ENCODE measurements at places on chromosomes 6 and 20.

DNA sequence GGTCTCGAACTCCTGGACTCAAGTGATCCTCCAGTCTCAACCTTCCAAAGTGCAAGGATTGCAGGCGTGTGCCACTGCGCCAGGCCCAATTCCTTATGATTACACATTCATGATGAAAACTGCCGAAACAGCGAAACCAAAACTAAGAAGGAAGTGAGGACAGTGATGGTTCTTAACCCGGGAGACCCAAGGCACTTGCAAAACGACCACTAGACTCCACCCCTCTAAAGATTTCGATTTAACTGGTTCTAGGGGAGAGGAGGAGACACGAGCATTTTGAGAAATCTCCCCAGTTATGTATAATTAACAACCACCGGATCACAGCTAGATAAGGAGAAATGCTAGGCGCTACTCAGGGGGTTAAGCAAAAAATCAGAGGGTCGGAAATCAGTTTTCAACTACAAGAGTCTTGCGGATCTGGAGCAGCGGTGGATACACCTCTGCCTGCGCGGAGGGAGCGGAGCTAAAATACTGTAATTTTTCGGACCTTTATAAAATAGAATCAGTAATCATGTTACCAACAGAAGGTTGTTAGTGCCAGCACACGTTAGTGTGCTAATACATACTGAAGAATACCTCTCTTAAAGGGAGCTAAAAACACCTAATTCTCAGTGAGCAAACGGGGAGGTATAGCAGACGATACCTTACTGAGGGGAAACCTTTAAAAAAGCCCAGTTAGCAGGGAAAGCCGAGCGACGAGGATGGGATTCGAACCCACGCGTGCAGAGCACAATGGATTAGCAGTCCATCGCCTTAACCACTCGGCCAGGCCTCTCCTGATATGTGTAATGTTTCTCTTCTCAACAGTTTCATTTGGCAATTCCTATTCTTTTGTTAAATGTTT is 60.0 kb upstream of the BTN3A2 start:
- DNase-seq, result no peak

GRCh38 chr6:162217058-162217457 is 510.5 kb downstream of the PRKN start:
- no peak for DNase-seq

DNA sequence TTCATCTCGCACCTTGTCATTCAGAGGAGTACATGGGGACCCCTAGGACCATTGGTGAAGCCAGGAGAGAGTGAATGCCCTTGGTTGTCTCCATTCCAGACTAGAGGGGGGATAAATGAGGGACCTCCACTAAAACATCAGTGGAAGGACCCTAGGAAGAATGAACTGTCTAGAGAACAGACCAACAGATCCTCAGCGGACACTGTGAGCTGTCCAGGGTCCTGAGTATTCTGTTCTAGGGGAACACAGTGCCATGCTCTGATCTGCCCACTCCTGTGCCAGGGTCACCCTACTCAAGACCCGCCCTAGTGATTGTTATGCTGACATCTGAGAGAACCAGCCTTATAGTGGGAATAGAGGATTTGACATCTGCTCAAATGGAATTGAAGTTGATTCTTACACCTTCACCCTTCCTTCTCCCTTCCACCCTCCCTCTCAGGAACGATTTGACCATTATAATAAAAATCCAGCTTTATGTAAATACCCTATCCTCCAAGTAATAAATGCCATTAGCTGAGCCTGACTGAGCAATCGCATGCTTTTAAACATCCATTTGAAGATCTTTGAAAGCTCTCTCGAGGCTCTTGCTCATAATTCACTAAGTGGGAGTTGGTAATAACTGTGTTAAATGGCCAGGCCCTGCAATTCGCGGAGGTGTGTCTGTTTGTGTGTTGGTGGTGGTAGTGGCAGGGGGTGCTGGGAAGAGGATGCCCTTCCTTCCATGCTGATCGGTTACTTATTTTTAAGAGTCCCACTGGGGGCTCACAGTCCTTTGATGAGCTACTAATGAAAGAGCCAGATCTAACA is 43.6 kb upstream of the SLC32A1 start:
- DNase-seq, result peak; percentile 66

DNA sequence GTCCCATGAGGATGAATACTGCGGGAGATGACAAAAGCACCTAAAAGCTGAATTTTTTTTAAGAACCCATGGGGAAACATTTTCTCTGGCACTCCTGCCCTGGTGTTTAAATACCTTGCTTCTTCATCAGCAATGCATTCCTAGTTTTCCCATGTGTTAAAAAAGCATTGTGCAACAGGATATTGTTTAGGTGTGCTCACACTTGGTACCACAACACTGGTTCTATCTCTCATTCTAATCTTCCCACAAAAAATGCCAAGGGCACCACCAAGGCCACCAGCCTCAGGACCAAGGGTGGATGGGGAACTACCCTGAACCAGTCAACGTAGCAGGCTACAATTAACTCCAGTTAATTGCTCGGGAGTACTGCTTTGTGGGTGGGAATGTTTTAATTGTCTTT is 50.9 kb downstream of the ALDH5A1 start:
- no peak for DNase-seq

DNA sequence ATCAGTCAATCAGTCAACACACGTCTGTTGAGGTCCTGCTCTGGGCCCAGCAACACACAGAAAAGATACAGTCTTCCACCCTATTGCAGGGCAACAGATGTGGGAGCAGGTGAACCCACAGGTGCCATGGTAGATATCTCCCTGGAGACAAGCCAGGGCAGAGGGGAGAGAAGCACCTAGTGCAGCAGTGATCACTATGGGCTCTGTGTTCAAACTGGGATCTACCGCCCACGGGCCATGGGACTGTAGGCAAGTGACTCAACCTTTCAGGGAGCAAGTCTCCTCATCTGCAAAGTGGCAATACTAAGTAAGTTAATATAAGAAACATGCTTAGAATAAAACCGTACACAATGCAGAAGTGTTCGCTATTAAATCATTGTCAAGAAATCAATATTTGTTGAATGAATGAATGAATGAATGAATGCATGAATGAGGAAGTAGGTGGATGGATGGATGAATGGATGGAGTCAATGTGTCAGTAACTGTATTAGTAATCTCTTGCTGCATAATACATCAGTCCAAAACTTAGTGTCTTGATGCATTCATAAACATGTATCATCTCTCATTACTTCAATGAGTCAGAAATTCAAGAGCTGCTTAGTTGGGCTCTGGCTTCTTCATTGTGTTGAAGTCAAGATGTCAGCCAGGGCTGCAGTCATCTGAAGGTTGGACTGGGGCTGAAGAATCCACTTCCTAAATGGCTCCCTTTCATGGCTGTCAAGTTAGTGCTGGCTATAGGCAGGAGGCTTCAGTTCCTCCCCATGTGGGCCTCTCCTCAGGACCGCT is 31.9 kb upstream of the NFATC2 start:
- no peak for DNase-seq

- peak; percentile 92 for DNase-seq
Measured at GRCh38 chr6:106979435-106979884, 4.9 kb upstream of the CD24 start.

- no peak for DNase-seq
Measured at GRCh38 chr6:105771313-105771970, 314.7 kb upstream of the PRDM1 start.

DNA sequence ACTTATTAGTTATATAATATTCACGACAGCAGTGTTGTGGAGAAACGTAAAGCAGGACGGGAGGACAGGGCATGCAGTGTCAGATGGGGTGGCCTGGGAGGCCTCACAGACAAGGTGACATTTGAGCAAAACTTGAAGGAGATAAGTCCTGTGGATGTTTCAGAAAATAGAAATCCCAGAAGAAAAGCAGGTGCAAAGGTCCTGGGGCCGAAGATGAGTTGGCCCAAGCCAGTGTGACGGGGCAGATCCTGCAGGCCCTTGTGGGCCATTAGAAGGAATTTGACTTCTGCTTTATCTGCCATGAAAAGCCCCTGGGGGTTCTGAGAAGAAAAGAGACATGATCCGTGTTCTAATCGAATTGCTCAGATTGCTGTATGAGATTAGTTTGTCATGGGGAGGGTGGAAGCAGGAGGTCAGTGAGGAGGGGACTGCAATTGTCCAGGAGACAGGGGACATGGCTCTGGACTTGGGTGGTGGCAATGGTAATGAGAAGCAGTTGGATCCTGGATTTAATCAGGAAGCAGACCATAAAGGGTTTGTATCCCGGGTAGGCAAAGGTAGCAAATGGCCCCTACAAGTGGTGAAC is 437.4 kb upstream of the SULF2 start:
- no peak for DNase-seq

- DNase-seq, result no peak
Measured at GRCh38 chr20:25525867-25526266, 59.5 kb downstream of the NINL start.

DNA sequence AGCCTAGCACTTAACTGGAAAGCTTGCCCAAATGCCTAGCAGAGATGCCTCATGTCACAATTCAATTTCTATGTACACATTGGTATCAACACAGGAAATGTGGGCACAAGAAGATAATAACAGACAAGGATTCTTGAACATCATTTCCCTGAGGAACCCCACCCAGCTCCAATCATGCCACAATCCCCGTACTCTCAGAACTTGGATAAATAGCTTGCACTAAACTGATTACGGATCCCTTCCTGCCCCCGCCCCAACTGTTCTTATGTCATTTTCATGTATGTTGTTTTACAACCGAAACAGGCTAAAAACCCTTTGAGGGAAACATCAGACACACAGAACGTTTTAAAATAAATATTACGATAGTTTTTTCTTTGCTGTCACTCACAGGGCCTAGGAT is 87.1 kb downstream of the BACH2 start:
- DNase-seq, result no peak
